Stimulated activated CD8-positive, alpha-beta memory T cell treated with anti-CD3 and anti-CD28 coated beads, Interleukin-15, amount 100 ng/mL, for 24 hours (primary cell): ENCODE measurements at places on chromosomes 7 and 10.

- no peak for DNase-seq
These were observed 235.7 kb downstream of the AGMO start for GRCh38 chr7:15326044-15326644.

- DNase-seq = no peak
These were observed at the start of gene CUZD1 for GRCh38 chr10:122845783-122846332. TSS of gene CUZD1 (minus strand) at chr10:122845857. CDS start at chr10:122845843, 14 bp downstream.

- no peak for DNase-seq
These were observed 15.1 kb downstream of the BRAF start for GRCh38 chr7:140909476-140910161.

GRCh38 chr10:52883996-52884871, 111.7 kb upstream of the MBL2 start:
- DNase-seq = no peak

- no peak for DNase-seq
These were observed 26.4 kb upstream of the PRKG1 start for GRCh38 chr10:51047857-51048256.

DNA sequence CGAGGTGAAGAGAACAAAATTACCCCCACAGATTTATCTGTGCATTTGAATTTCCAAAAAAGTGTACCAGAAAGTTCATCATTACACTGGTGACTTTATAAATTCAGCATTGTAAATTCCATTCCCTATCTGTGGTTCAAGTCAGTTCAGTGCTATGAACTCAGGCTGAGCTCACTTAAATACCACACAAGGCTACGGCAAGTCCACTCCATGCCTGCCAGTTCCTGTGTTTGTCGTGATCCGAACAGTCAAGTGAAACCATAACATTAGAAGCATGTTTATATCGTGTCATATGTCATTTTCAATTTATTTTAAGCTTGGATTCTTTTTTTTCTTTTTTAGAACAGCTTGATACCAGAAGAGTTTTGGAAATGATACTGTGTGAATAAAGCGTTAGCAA, 14.8 kb downstream of the MBL2 start:
- no peak for DNase-seq
